Myocyte (in vitro differentiated cells): ENCODE measurements at places on chromosomes 1 and 21.

DNA sequence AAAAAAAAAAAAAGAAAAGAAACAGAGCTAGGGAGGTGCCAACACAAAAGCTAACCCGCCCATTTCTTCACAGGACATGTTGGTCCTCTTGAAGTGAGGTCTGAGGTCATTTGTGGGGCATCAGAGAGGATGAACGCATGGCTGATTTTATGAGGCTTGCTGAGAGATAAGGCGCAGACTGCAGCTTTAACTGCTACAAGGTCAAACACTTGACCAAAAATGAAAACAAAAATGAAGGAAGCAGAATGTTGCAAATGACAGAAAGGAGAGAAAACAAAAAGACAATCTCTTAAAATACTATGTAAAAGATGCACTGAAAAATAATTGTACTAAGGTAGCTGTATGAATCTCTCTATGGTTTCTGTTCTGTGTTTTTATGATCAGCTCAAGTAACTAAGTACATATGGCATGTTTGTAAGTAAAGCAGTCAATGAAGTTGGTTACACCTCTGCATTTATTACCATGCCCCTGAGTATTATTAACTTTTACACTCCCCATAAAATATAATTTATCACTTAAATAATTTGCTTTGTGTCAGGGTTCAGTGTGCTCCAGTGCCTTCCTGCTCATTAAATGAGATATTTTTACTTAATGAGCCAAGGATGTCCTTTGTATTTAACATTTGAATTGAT lies 249.1 kb upstream of the NR5A2 start:
- no peak for DNase-seq

DNA sequence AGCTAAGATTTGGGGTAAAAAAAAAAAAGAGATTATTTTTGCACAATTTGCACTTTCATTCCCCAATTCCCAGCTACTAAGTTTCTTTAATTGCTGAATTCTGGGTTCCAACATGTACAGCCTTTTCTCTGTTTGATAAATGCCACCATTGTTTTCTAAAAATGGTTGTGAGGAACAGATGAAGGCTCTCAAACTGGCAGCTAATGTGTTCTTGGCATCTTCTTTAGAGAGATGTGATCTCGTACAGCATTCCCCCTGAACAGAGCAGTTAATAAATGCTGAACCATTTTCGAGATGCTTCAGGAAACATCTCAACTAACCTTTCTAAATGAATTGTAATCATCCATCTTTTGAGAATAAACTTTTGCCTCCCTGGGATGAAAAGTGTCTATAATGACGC lies 107.9 kb upstream of the DYNLT5 start:
- no peak for DNase-seq

DNA sequence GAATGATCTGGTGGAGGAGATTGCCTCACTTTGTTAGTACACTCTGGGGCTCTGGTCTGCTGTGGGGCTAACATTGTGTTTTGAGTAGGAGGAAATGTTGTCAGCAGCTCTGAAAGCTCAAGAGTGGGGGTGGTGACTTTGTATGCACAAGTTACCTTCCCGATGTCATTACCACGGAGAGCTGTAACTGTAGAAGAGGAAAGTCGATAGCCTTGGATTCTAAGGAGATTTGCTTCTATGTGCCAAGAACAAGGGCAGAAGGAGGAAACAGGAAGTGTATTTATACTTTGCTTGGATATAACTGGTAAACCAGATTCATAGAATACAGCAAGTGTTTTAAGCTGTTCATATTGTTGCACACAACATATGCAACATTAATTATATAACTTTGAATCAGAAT lies 196.1 kb downstream of the AMY1C start:
- no peak for DNase-seq

- no peak for DNase-seq
Measured at GRCh38 chr21:15306271-15306670, 241.5 kb upstream of the NRIP1 start.

DNA sequence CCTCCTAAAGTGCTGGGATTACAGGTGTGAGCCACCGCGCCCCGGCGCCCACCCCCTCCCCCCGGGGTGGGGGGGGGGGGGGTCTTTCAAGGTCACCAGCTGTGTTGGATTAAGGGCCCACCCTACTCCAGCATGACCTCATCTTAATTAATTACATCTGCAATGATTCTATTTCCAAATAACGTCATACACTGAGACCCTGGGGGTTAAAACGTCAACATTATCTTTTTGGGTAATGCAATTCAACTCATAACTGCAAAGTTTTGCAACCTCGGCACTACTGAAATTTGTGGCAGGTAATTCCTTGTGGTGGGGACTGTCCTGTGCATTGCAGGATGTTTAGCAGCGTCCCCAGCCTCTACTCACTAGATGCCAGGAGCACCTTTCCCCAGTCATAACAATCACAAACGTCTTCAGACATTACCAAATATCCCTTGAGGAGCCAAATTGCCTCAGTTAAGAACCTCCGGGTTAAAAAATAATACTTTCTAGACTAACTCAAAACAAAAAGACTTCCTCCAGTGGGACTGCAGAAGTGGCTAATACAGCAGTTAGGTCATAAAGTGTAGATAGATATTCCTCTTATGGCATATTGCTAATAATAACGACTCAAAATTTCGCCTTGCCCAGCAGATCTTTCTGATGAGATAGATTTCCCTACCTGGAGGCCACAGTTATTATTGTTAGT lies 233.0 kb upstream of the KAZN start:
- DNase-seq = no peak

GRCh38 chr1:59107916-59108315 lies 189.0 kb upstream of the FGGY start:
- DNase-seq = no peak

DNA sequence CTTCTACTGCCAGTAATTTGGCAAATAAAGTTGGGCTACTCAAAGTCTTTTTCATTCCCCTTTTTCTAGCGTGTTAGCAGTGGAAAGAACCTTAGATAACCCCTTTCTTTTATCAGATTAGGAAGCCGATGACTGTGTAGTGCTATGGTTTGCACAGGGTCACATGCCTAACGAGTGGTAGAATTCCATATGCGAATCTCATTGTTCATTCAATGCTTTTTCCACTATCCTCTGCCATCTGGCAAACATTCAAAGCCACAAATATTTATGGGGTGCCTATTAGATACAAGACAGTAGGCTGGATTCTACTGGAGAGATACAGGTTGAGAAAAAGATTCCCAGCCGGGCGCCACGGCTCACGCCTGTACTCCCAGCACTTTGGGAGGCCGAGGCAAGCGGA lies 14.9 kb upstream of the IER5 start:
- DNase-seq = peak; percentile 42

DNA sequence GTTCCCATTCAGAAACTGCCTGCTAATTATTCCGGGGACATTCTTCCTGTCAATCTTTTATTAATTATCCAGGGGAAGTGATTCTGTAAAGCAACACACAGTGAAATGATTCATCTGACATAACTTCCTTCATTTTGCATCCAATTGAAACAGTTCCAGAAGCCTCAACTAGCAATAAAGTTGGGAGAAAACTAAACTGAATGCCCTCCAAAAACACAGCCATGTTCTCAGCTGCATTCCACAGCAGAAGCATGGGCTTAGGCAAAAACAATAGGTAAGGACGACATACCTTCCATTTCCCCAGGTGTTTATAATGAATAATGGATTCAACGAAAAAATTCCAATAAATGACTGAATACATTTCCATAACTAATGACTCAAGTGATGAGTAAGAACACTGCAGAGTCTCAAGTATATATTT lies 36.9 kb upstream of the TARBP1 start:
- no peak for DNase-seq

DNA sequence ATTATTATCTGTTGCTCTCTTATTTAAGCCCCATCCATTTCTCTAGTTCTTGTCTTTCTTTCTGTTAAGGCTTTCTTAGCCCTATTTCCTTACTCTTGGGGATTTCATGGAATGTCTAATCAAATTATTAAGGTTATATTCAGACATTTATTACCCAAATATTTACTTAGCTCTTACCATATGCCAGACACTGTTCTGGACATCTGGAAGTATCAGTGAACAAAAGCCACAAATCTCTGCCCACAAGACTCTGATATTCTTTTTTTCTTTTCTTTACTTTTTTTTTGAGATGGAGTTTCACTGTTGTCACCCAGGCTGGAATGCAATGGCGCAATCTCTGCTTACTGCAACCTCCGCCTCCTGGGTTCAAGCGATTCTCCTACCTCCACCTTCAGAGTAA lies 74.3 kb upstream of the NBL1 start:
- no peak for DNase-seq

DNA sequence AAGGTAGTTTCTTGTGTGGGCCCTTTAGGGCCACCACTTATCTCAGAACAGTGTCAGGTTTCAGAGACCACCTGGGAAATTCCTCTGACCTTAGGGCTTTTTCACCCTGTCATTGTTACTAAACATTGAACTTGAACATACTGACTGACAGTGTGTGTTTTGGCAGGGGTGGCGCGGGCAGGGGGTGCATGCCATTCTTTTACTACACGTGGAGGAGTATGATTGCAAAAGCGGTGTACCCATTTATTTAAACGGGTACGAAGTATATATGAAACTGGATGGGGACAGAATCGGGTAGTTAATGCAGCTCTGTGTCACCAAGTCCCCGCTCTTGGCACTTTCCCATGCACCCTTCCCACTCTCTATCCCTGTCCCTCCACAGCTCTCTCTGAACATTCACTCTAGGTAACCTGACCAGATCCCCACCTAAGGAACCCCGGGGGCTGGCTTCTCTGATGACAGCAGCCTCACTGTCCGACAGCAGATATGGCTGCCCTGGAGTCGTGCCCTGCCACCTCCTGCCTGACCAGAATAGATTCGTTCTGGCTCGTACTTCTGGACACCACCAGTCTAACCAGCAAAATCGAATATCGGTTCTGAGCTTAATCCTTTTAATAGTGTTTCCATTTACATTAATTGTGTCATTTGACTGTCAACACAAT lies 51.3 kb downstream of the NFASC start:
- DNase-seq = no peak

DNA sequence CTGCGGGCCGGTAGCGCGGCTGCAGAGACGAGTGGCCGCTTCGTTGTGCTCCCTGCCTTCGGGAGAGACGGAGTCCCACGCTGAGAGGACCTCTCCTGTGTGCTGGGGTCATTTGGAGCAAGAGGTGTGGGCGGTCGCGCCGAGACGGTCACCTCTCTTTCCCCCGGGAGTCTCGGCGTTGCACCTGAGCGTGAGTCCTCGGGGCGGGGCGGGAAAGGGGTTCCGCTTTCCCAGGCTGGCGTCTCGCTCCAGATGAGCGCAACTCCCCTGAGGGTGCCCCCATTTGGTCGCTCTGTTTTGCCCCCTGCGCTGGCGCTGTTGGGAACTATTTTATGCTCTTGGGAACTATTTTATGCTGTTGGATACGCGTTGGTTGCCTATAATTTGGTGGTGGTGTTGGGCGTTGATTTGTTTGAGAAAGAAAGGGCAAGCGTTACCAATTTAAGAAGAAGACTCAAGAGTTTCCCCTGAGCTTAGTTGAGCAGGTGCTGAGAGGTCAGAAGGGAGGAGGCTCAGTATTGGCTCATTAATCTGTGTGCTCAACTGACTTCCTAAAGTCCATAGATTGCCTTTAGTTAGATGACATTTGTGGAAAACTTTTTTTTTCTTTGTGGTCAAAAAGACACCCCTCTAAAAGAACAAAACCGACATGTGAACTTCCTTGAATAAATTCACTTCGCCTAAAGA lies 683 bp downstream of the LRRC8B start:
- DNase-seq = peak; percentile 59

DNA sequence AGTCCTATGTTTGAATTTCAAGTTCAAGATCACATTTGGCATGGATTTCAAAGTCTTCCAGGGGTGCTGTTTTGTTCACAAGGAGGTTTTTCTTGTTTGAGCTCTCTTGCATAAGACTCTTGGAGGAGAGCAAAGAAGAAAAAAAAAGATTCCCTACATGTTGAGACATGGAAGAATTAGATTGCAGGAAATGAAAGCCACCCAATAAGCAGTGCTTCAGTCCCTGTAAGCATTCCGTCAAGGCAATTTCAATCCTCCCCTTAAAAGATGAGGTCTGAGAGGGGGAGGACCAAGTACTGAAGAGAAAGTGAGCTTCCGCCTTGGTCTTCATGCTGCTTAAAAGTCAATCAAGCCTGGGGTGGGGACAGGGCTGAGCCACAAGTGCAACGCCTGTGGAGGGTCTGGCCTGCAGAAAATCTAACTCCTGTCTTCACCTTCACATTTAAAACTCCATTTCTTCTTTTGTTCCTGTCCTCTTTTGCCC lies 50.2 kb downstream of the LPAR3 start:
- DNase-seq = no peak

DNA sequence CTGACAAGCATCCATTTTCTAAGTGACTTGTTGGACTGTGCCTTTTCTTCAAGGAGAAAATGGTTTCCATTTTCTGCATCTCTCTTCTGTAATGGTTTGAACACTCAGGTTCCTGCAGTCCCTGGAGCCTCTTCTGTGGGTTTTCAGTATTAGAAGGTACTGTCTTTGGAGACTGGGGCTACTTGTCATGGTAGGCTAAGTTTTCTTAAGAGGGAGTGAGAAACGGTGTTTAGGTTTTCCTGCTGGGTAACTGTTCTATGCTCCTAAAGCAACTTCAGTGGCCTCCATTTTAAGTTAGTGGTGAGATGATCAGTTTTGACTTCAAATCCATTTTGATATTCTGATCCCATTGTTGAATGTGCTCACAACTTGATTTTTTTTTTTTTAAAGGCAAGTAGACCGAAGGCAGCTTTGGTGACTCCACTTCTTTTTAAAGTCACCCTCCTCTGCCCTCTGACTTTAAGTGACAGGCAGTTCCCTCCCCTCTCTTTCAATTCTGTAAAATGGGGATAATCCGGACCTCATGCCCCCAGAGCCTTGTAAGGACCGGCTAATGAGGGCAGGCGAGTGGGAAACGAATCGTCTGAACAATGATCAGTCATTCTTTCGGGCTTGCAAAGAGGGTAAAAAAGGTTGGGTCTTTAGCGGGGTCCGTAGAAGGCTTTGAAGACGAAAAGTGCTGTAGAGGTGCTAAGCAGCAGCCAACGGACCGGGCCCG lies 1.0 kb upstream of the ARID1A start:
- DNase-seq = no peak

DNA sequence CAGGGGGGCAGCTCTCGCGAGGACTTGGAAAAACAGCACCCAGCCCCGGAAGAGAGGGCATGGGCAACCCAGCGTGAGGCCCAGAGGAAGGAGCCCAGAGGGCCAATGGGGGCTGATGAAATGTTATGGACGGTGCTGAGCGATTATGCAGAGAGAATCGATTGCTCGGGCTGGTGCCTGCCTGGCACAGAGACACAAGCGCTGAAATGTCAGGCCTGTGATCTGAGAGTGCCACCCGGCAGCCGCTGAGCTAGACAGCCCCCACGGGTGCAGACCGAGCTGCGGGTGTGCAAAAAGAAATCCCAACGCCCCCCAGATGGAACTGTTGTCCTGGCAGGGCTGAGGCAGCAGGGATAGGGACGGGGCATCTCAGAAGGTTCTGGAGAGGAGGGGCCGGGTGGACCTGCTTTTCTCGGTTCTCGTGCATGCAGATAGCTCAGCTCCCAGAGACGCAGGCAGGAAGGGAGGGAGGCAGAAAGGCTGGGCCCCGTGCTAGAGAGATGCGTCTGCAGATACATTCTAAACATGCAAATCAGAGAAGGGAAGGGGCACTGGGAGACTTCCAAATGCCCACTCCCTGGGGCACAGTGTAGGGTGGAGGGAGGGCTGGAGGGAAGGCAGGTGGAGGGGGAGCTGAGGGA lies 41.5 kb downstream of the TAS1R2 start:
- DNase-seq = no peak
